ENCODE measurements at places on chromosomes 16 and 17.
A peak's percentile ranks its signal among the peaks of the same experiment; 100 is the strongest.

DNA sequence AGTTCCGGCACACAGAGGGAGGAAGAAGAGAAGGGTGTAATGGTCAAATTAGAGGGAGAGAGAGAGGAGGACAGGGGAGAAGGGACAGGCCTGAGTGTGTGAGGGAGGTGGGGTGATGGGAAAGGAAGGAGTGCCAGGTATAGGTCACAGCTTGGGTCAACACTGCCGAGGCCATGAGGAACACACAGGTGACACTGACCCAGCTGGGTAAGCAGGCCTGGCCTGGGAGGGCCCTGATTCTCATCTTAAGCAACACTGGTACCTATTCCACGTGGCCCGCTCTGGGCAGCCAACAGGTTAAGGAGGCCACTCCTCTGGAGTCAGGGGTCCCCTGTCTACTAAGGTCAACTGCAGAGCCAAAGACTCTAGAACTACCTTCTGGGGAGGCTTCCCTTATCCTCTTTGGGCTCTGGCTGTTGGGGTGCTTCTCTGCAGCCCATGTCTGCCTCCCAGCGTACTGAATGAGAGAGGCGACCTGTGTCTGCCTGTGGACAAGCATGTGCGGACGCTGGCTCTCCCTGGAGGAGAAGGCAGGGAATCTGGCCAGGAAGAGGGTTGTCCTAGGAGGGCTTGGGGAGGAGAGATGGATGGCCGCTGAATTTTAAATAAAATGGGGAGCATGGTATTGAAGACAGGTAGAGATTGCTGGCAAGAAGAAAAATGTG, 57.6 kb downstream of the RGS9 start:
- no peak for DNase-seq

- no peak for DNase-seq
Measured at GRCh38 chr17:42346481-42346880, 41.8 kb downstream of the STAT3 start.

DNA sequence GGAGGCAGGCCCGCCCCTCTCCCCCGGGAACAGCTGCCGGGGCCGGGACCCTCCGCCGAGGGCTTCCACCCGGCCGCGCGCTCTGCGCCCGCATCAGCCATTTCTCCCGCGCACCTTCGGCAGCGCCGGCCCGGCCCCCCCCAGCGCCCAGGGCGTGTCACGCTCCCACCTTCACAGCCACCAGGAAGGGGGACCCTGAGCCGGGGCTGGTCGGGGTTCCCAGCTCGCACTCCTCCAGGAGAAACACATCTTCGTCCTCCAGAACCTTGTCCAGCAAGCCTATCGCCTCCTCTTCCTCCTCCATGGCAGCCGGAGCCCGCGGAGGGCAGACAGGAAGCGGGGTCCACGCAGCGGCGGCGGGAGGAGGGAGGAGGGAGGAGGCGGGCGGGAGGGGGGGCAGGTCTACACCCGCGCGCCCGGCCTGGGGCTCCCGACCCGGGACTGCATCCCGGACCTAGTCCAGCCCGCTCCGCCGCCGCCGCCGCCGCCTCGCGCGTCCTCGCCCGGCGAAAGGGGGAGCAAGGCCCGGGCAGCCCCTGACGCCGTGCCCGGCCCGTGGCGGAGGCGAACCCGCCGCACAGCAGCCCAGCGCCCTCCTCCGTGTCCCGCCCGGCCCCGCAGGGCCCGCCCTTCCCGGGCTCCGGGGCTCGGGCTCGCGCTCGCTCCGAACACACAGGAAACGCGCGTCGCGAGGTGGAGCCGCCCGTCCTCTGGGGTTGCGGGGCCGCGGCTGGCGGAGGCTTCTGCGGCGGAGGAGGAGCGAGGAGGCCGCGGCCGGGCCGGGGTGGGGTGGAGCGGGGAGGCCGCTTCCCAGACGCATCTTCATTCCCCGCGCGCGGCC, 70.8 kb downstream of the ABR start:
- peak; percentile 76 for DNase-seq

GRCh38 chr17:17109256-17109655, 67.0 kb downstream of the MPRIP start:
- no peak for DNase-seq

GRCh38 chr16:79950932-79951719, 350.6 kb upstream of the MAF start:
- DNase-seq = no peak

DNA sequence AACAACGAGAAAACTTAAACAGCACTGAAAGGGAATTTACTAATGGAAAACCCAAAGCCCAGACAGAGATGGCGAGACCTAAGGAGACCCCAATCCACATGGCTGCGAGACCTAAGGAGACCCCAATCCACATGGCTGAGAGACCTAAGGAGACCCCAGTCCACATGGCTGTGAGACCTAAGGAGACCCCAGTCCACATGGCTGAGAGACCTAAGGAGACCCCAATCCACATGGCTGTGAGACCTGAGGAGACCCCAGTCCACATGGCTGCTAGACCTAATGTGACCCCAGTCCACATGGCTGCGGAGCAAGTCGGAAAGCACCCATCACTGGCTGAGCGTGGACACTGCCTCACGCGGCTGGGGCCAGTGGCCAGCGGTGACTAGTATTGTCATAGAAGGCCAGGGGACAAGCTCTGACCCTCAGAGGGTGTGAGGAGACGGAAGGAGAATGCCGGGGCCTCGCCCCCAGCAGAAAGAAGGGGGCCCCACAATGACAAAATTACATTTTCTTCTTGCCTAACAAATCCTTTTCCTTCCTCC, 241.8 kb downstream of the C16orf95 start:
- no peak for DNase-seq

- DNase-seq = no peak
Measured at GRCh38 chr17:69061721-69062556, 1.2 kb upstream of the ABCA9 start.

GRCh38 chr17:76911299-76912017, 43.3 kb downstream of the MGAT5B start:
- no peak for DNase-seq

DNA sequence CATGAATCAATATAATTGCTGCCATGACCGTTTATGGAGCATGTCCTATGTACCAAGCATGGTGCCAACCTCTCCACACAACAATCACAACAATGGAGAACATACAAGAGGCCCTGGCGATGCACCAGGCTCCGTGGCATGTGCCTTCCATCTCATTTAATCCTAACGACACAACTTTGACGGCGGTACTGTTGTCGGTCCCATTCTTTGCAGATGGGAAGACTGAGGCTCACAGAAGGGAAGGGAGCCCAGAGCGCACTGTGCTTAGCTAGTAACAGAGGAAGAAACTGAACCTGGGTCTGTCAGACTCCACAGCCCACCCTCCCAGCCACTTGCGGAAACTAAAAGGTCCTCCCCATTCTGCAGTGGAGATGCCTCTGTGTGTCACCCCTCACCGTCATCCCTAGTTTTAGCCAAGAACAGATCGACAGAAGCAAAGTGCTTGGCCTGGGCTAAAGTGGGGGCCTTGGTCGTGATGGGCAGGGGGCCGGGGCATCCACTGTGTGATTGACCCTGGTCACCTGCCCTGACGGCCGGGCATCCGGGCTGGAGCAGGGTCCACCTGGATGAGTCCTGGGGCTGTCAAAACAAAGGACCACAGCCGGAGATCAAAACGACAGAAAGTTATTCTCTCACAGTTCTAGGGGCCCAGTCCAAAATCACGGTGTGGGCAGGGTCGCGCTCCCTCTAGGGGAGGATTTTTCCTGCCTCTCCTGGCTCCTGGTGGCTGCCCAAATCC, 183.9 kb downstream of the C16orf95 start:
- no peak for DNase-seq

DNA sequence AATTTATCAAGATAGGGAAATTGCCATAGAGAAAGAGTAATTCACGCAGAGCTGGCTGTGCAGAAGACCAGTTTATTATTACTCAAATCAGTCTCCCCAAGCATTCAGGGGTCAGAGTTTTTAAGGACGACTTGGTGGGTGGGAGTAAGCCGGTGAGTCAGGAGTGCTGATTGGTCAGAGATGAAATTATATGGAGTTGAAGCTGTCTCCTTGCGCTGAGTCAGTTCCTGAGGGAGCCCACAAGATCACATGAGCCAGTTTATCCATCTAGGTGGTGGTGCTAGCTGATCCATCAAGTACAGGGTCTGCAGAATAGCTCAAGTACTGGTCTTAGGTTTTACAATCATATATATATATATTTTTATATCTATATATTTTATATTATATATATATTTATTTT, 6.0 kb upstream of the AQP8 start:
- DNase-seq = no peak

GRCh38 chr16:77043076-77043475, 147.9 kb upstream of the MON1B start:
- DNase-seq = no peak

- no peak for DNase-seq
Measured at GRCh38 chr17:17377071-17377967, 74.1 kb downstream of the NT5M start.

DNA sequence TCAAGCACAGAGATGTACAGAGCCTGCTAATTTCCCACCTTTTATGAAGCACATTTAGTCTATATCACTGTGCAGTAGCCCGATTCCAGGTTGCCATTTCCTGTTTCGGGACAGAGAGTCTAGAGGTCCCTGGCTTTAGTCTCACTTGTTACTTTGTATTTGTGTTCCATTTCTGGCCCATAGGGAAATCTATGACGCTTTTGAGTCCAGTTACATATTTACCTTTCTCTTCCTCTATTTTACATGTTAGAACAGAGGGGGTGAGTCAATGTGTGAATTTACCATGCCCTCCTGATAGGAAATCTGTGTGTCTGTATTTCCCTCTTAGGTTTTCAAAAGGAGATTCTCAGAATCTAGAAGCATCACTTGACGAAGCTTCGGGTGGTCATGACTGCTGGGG, 227.1 kb upstream of the ZFHX3 start:
- no peak for DNase-seq

GRCh38 chr17:15920758-15921239, 24.1 kb upstream of the ADORA2B start:
- no peak for DNase-seq

DNA sequence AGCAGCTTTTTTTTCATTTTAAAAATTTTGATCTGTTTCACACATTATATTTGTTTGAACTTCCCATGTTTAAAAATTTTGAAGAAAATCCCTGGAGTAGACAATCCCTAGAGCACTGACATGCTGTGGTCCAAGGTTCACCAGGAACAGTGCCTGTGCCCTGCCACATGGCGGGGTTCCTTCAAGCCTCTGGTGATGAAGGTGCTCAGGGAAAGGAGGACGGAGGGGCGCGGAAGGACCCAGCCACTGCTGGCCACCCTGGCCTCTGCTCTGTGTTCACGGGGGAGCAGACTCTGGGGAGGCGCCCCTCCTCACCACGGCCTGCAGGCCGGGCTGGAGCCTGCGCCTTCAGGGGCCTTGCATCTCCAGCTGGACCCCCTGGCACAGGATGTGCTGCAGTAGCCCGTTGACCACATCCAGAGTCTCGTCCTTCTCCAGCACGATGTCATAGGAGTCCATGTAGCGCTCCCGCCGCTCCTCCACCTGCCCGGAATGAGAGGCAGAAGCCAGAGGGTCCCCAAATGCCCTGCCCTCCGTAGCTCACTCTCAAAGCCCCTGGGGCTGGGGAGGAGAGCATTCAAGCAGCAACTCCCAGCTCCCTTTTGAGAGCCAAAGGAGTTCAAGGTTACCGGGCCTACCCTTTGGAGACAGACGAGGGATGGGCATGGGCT, 10.7 kb downstream of the NT5C3B start:
- DNase-seq = no peak

All from CD4-positive, alpha-beta T cell treated with Interferon alpha-2 for 1 hour (primary cell).